NCI-H2171 treated with DMSO at 0.1 percent for 48 hours (cell line): ENCODE measurements at places on chromosomes 2 and 18.

- no peak for DNase-seq
Measured at GRCh38 chr18:70370762-70371733, 82.2 kb downstream of the SOCS6 start.

DNA sequence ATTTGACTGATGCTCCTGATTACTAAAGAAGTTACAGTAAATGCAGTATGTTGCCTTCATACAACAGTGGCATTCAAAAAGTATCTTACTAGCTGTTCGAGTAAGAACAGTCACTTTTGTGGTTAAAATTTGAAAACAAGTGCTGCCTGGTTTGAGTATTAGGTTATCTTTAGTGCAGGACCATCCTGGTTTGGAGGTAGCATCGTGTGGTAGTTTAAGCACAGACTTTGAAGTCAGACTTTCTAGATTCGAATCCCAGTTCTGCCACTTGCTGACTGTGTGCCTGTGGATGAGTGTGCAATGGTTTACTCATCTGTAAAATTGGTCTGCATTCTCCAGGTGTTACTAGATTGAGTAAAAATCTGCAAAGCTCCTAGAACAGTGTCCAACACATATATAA lies 96.8 kb downstream of the SGPP2 start:
- DNase-seq: no peak

DNA sequence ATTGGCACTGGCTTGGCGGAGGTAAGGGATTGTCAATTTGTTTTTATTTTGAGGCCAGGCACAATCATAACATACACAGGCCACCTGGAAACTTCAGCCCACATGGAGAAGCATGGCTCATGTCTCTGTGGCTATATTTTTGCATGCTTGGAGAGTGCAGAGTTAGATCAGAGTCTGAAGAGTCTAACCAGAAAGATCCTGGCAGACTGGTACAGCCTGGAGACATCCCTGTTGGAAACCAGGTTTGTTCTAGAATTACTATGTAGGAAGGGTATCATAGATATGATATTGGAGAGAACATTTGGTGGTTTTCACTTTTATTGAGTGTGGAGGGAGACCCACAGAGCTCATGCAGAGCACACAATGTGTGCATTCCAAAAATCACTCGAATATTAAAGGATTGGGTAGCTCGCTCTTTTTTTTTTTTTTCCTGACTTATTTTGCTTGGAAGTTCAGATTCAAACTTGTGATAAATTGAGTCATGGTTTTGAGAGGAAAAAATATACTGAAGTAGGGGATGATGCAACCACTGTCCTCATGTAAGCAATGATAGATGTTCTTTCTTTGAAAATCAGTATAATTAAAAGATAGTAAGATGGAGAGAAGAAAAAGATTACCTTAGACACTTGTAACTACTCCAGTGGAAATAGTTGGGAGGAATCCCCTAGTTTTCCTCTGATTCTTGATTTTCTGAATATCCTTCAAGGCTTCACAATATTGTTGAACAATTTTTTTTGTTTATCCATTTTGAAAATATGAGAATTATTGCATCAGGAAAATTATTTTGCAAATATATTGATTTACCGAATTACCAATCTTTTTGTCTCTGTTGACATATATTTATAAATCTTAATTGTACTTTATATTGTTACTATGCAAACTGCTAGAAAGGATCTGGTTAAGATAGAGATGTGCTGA lies 185.7 kb upstream of the ZEB2 start:
- no peak for DNase-seq

GRCh38 chr2:44010266-44010665 lies 14.5 kb upstream of the LRPPRC start:
- DNase-seq: no peak

- no peak for DNase-seq
Measured at GRCh38 chr2:36044411-36044810, 311.2 kb upstream of the CRIM1 start.

- no peak for DNase-seq
Measured at GRCh38 chr2:11680901-11681721, 11.1 kb upstream of the NTSR2 start.

DNA sequence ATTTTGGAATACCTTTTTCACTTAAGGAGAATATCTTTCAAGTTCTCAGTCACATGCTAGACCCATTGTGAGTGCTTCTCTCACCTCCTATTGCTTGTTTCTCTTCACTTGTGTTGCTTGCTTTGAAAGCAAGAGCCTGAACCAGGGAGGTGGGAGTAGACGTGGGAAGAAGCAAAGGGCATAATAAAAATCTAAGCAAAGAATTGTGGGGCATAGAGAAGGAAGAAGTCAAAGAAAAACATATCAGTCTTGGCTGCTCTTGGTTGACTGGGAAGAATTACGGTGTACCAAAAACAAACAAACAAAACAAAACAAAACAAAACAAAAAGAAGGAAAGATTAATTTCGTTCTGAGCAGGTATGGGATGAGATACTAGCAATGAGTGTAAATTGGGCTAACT lies 48.9 kb upstream of the ACVR1 start:
- DNase-seq: no peak

DNA sequence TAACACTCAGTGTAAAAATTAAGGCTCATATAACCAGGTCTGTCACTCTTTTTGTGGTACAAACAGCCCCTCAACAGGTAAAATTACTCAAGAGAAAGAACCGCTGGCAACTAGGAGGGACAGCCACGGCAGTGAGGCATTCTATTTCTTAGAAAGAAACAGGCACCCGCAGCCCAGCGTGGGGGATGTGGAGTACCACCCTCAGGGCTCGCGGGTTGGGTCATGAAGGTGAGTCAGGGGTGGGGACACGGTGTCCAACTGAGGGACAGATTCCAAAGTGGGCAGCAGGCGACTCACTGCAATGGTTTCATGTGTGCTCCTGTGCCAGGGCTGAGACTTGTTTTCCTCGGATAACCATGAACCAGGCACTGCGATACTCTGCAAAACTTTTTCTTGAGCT lies 129.4 kb downstream of the DTNB start:
- no peak for DNase-seq

DNA sequence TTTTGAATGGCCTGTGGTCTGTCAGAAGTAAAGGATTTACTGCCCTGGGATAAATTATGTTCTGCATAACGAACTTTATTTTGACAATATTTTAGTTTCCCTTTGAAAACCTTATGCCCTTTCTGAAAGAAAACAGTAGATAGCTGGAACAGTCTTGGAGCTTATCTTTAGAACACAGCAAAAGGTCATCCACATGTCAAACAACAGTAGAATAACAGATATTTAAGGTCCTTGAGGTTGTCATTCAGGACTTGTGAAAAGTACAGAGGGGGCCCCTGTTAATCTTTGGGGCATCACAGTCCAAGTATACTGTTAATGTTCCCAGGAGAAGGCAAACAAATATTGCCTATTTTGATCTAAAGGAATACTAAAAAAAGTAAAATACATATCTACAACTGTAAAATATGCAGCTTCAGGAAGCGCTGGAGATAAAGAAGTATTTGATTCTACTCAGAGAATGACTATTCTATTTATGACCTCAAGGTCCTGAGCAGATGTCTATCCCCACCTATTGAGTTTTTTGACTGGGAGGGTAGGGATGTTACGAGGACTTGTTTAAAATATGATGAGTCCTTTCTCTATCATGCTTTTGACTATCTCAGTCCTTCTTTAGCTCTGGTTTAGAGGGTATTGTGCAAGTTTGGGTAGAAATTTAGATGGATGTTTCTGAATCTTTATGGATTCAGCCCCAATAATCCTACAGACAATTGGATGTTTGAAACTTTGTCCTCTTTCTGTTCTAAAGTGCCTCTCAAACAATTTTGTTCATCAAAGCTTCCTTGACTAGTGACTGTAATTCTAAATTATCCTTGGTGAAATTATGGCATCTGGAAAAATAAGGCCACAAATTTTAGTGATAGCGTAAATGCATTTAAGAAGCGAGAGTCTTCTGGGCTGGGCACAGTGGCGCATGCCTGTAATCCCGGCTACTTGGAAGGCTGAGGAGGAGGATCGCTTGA lies 25.1 kb upstream of the TMEM214 start:
- no peak for DNase-seq

- no peak for DNase-seq
Measured at GRCh38 chr2:241958818-241959545, 89.5 kb downstream of the RTP5 start.

GRCh38 chr2:142598846-142599245 lies 278.6 kb upstream of the KYNU start:
- DNase-seq: no peak

DNA sequence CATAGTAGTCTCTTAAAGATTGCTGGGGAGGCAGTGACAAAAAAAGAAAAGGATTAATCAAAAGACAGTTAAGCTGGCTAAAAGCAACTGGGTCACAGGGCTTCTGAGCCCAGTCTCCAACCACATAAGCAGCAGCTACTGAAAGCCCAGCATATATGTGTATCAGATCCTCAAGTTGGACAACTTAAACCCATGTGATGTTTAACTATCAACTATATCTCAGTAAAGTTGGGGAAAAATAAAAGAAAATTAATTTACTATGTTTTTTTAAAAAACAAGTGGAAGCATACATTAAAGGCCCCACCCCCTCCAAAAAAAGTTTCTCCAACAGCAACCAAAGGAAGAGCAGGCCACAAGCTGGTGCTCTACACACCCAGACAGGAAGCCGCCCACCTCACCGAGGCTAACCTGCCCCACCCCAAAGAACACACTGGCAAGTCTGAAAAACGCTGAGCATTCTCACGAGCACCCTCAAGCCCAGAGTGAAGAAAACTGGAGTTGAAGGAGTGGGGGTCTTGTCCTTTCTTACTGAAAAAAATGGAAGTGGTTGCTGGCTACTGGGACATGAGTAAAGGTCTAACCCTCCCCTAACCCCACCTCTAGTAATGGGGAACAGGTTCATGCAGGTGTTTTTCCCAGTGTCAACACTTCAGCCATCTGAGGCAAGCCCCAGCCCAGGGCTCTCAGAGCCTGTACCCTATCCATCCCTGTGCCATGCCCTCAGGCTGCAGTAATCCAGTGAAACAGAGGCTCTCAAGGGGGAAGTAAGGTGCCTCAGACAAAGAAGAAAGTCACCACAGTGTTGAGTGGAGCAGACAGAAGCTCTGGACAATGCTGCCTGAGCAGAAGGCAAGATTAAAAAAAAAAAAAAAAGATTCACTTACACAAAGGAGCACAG lies 106.3 kb downstream of the GYPC start:
- no peak for DNase-seq

- DNase-seq: no peak
Measured at GRCh38 chr2:226904592-226904991, 68.7 kb downstream of the RHBDD1 start.

GRCh38 chr2:176814274-176814673 lies 398.3 kb upstream of the HNRNPA3 start:
- no peak for DNase-seq

GRCh38 chr18:51867767-51868166 lies 472.2 kb upstream of the DCC start:
- DNase-seq: no peak

DNA sequence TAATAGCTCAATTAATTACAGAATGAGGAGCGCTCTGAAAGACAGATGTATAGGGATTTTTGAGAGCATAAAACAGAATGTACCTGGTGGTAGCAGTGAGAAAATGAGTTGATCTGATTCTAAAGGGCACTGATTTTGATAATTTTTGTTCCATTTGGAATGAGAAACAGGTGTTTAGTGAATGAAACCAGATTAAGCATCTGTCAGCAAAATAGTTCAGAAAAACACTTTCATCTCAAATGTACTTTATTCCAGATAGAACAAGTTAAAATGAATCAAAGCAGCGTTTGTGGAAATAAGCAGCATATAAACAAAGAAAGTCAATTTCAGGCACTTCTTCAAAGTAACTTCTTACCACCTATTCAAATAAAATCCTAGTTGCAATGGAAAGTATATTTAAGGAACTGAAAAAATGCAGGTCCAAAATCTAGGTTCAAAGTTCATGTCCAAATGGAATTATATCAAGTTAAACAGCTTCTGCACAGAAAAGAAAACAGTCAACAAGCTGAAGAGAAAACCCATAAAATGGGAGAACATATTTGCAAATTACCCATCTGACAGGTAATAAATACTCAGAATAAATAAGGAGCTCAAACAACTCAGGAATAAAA lies 11.9 kb upstream of the REG3A start:
- DNase-seq: no peak

DNA sequence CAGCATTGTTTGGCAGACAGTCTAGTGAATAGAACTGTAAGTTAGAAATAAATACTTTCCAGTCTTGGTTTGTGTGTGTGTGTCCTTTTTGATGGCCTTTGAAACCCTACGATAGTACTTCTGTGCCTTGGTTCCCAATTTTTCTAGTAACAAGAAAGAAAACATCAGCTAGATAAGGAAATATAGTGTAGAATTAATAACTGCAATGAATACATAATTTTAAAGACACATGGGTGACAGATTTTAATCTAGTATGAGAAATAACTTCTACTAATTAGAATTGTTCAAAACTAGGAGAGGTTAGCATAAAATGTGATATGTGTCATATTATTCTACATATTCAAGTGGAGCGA lies 44.5 kb upstream of the NEMP2 start:
- DNase-seq: no peak

- no peak for DNase-seq
Measured at GRCh38 chr18:52310651-52311050, 29.3 kb upstream of the DCC start.

DNA sequence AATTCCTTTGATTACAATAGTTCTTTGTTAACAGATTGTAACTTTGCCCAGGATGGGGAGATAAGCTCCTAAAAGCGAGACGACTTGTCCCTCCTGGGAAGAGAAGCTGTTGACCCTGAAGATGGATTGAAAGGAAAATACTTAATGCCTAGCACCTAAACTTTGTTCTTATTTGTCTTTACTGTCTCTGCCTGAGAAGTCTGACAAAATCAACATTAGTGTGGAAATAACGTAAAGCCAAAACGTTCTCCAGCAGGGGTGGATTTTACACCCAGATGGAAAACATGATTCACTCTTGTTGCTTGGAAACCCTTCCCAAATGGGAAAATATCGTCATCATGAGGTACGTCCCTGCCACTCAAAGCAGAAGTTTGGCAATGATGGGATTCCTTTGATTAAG lies 450.1 kb downstream of the SLC4A3 start:
- no peak for DNase-seq

DNA sequence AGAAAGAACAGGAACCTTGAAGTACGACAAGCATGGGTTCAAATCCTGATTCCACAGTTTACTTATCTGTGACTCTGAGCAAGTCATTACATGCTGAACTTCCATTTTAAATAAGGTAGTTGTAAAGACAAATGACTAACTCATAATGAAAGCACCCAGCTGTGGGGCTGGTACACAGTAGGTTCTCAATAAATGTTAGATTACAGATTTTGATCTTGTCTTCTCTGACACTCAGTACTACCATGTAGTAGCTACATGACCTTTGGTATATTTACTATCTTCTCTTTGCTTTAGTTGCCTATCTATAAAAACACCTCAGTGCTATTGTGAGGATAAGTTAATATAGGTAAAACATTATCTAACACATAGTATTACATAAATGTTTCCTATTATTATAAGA lies 3.2 kb downstream of the TRAK2 start:
- DNase-seq: no peak

- DNase-seq: no peak
Measured at GRCh38 chr2:36423172-36423571, 67.6 kb downstream of the CRIM1 start.

GRCh38 chr18:69658103-69658502 lies 257.4 kb downstream of the DOK6 start:
- DNase-seq: no peak
